ENCODE measurements at places on chromosomes 11 and 22.

DNA sequence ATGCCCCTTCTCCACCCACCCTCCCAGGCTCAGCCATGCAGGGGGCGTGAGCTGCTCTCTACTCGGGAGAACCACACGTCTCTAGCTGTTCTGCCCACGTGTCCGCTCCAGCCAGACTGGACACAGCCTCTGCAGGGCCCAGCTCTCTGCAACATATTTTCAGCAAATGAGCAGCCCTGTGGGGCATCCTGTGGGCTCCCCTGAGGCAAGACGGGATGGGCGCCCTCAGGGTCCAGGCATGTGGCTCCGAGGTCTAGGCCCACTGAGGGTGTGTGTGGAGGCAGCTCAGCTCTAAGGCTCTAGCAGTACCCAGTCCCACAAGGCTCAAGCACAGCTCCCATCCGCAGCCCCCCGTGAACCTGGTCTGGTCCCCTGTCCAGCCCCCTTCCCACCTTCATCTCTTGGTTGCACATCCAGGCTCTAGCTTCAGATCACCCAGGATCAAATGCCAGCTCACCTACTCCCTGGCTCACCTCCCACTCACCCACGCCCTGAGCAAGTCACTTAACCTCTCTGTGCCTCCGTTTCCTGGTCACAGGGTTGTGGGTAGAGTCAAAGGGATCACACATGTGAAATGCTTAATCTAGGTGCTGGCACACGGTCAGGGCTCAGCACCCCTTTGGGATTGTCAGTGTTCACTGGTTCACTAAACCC, 57.8 kb upstream of the TCF20 start:
- no peak for DNase-seq

- no peak for DNase-seq
Measured at GRCh38 chr11:36077886-36078685, 134.2 kb downstream of the LDLRAD3 start.

GRCh38 chr11:125517116-125517770, 21.2 kb upstream of the FEZ1 start:
- DNase-seq: peak; percentile 31

DNA sequence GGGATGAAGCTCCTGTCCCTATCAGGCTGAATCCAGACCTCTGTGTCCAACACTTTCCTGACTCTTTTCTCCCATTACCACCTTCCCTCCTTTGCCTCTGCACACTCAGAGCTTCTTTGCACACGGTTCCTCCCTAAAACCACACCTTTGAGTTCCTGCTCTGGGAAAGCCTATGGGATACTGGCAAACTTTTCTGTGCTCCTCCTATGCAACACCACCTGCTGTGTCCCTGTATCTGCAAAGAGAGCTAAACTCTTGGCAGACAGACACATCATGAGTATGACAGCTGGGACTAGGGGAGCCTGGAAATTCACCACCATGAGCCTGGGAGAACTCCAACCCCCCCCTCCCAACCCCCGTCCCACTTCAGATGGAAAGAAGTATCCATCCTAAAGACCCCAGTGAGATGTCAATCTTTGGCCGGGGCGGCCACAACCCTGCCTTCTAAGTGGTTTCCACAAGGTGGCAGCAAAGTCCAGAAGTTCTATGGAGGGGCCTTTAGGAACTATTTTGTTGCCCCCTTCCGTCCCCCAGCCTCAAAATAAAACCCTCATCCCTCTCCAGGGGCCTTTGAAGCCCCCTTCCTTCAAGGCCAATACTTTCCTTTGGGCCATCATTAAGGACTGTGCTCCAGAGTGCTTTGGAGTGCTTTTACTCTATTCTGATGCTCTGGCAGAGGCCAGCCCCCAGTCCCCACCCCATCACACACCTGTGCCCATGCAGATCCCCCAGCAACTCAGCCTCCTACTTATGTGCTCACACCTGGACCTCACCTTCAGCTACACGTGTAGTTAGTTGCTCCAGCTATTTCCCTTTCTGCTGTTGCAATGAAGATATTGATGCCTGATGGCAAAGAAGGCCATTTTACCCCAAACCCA, 19.4 kb downstream of the HTR3A start:
- no peak for DNase-seq

DNA sequence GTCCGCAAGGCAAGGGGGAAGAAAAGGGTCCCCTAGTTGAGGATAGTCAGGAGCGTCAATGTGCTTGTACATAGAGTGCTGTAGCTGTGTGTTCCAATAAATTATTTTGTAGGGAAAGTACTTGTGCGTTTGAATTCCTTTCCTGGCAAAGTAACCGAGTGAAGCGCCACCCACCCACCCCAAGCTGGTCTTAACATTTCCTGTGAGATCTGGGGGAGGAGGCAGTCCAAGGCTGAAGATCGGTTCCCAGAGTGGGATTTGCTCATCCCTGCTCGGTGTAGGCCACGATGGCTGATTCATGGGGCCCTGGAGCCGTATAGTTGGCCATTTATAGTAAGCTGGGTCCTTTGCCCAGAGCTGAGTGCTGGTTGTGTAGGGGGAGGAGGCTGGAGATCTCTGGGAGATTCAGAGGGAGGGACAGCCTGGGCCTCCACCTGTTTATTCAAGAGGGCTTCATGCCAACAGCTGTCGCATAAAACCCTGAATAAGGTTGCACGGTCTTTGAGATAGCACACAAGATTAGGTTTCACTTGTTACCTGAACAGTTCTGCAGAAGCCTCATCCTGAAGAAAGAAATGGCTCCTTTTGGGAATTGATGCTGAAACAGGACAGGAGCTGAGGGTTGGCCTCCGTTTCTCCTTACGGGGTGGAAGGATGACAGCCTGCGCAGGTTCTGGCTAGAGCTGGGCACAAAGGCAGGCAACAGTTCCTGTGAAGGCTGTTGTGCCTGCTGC, 2.4 kb downstream of the ATF4 start:
- DNase-seq: peak; percentile 30

GRCh38 chr11:5522308-5522707, 5.8 kb upstream of the UBQLNL start:
- DNase-seq: no peak

DNA sequence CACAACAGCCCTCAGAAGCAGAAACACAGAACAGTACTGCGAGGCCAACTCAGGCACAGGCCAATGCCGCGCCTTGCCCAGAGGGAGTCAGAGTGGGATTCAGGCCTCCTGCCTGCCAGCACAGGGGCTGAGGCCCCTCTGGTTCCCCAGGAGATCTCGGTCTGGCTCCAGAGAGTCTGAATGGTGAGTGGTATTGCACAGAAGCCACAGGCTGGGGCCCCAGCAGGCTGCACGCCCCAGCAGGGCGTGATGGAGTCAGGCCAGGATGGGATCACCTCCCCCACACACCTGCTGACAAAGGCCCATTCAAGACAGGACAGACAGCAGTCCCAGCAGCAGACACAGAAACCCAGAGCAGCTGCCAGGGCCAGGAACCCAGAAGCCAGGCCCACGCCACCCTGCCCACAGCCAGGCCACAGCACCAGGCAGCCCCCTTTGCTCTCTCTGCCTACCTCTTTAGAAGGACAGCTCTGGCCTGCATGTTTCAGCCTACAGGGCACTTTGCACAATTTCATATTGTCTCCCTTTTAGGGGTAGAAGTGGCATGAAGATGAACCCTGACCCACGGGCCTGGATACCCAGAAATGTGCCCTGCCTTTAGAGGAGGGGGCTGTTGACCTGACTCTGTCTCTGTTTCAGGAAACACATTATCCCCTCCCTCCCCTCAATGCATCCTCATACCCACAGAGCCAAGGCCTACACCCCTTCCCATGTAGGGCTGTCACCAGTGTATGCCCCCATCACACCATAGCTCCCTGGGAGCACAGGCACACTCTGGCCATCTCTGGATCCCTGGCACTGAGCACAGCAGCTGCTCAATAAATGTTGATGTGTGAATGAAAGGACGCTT, 6.1 kb downstream of the FXYD6 start:
- no peak for DNase-seq

GRCh38 chr11:3147257-3147619, 17.9 kb downstream of the OSBPL5 start:
- DNase-seq: no peak

DNA sequence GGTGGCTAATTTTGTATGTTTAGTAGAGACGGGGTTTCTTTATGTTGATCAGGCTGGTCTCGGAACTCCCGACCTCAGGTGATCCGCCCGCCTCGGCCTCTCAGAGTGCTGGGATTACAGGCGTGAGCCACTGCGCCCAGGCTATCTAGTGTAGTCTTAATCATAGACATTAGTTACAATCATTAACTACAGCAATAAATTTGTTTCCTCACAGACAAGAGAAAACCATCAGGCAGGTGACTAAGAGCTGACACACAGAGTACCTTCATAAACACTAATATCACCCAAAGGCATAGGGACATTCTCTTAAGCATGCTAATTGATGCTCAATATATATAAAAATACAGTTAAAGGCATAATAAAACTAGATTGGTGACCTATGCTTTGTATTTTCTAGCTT, 19.4 kb downstream of the SDHD start:
- DNase-seq: no peak

DNA sequence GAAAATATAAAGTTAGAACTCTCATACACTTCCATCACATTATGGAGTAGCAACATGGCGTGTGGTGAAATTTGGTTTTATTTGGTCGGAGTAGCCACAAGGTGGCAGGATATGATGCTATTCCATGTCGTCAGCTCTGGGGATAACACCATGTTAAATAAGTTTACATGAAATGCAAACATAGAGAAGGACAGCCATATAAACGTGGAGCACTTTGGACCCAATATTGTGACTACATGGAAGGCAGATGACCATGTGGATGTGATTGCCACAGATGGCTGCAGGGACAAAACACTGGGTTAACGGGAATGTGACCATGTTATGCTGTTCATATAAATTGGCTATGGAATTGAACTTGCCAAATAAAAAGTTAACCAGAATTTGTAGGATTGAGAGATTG, 21.0 kb downstream of the OR5M11 start:
- DNase-seq: no peak

GRCh38 chr22:49367041-49367697, 460.5 kb downstream of the BRD1 start:
- DNase-seq: no peak

DNA sequence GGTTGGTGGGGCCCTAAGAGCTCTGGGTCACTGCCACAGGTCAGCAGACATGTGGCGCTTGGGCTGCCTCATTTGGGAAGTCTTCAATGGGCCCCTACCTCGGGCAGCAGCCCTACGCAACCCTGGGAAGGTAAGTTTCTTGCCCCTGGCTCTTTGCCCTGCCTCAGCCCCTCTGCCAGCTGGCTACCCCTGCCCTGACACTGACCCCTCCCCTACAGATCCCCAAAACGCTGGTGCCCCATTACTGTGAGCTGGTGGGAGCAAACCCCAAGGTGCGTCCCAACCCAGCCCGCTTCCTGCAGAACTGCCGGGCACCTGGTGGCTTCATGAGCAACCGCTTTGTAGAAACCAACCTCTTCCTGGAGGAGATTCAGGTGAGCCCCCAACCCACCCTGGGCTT, 1.9 kb downstream of the SCYL1 start:
- no peak for DNase-seq

GRCh38 chr22:17199003-17199731, 20.1 kb downstream of the ADA2 start:
- peak; percentile 65 for DNase-seq

DNA sequence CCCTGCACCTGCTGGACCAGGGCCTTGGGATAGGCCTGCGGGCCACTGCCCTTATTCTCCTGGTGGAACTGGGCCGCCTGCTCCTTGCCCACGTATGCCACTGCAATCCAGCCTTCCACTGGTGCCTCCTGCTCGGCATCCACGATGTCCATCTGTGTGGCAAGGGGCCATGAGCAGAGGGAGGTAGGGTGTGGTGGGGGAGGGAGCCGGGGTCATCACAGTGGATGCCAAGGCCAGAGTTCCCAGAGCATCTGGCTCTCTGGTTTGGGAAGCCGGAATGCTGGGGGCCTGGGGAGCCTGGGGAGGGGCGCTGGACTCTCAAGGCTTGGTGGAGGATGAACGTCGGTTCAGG, 627 bp downstream of the RNF215 start:
- DNase-seq: no peak

DNA sequence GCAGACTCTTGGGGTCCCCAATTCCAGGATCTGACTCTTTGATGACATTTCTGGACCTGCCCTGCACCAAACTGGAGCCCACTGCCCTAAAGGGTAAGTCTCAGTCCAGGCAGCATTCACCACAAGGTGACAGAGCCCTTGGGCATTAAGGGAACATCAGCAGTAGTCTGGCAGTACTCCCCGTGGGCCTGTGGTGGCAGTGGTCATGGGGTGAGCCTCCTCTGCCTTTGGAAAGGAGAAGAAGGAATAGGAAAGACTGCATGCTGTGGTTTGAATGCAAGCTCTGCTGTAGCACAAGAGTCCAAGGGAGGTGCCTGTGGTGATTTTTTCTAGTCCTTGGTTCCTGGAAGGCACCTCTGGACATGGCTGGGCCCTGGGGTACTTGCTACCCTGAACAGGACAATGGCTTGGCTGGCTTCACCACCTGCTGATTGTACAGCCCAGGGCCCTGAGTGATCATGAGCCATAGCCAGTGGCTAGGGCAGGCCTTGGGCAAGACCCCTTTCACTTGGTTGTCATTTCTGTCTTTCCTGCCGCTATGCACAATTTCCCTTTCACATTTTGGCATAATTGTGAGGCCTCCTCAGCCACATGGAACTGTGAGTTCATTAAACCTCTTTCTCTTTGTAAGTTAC, 160.7 kb upstream of the GRIA4 start:
- DNase-seq: no peak

GRCh38 chr22:42993651-42994275, 21.2 kb downstream of the PACSIN2 start:
- DNase-seq: peak; percentile 57

- peak; percentile 27 for DNase-seq
Measured at GRCh38 chr11:25981998-25982397, 349.9 kb upstream of the ANO3 start.

- DNase-seq: no peak
Measured at GRCh38 chr22:48335442-48336139, 1492.1 kb downstream of the BRD1 start.

GRCh38 chr11:1401656-1402221, 12.0 kb downstream of the BRSK2 start:
- no peak for DNase-seq

GRCh38 chr11:121613724-121614123, 161.0 kb upstream of the SORL1-AS1 start:
- DNase-seq: no peak

GRCh38 chr11:128686021-128686741, 7.7 kb upstream of the FLI1 start:
- no peak for DNase-seq

GRCh38 chr11:64141081-64141783, 24.7 kb downstream of the MACROD1 start:
- no peak for DNase-seq

DNA sequence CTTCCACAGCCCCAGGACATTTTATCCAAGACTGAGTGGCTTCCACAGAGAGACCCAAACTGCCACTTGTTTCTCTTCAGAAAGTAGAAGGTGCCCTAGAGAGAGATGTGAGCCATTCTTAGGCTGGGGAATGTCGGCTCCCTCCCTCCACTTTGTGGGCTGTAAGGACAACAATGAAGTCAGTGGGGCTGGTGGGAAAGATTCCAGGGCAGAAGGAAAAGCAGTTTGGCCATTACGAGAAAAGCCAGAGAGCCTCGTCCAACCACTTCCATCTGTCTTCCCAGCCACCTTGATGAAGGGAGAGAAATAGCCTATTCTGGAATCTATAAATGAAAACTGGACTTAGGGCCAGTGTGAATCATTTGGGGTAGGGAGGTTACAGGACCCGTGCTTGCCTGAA, 382.5 kb downstream of the NXPE2 start:
- no peak for DNase-seq

Measured in fibroblast of skin of left biceps (primary cell).